ENCODE measurements at places on chromosomes 5 and 9. TPM values are rescaled to one million over a fixed set of nuclear protein-coding genes. Genes with fewer than 3 reads are reported as not detected.

DNA sequence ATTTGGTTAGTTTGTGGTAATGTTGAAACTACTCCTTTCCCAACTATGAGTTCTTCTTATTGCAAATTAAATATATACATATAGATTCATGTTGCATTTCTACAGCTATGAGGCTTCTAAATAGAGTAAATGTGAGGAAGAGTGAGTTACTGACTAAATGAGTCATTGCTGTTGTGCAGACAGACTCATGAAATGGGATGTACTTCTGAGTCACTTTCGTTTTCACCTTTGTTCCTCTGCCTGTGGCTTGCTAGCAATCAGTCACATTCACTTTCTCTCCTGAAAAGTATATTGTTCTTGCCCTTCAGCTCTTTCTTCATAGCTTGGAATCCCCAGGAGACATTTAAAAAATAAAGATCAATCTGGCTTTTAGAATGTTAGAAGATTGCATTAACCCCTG lies 295.5 kb upstream of the SMC2 start:
- H3K36me3 ChIP-seq, result no peaks in the 10 kb centered on the region
- no peak overlapping the region for H3K4me3 ChIP-seq
- H3K27me3 ChIP-seq, result no peaks in the 10 kb centered on the region
- no peak for DNase-seq
- no peak overlapping the region for H3K27ac ChIP-seq

Gene VAV2
- total RNA-seq, result 3.0 TPM

Gene IL5
- not detected for total RNA-seq

- no peaks in the 10 kb centered on the region for H3K27me3 ChIP-seq
- DNase-seq, result no peak
- no peaks in the 10 kb centered on the region for H3K36me3 ChIP-seq
- no peak overlapping the region for H3K4me3 ChIP-seq
- no peaks in the 10 kb centered on the region for H3K4me1 ChIP-seq
Observed at GRCh38 chr9:88197781-88198340, 59.6 kb upstream of the SPATA31C2 start.

DNA sequence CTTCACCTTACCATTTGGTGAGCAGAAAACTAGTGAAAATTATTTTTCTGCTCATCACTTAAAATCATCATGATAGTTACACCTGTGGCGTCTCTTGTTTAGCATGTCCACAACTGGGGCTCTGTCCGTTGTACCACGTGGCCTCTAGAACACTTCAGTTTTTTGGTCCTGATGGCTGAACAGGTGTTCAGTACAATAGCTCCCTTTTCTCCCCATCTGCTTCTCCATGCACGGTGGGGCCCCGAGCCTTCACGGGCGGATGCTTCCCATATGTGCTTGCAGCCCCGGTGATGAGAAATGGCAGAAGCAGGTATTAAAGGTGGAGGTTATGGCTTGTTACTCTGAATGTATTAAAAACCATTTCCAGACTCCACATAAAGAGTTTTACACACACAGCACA lies 304.1 kb downstream of the CWC27 start:
- no peak overlapping the region for H3K4me3 ChIP-seq
- H3K36me3 ChIP-seq, result no peaks in the 10 kb centered on the region
- DNase-seq, result no peak
- H3K27ac ChIP-seq, result no peak overlapping the region
- no peaks in the 10 kb centered on the region for H3K27me3 ChIP-seq
- H3K4me1 ChIP-seq, result no peaks in the 10 kb centered on the region

Gene FNIP1
- total RNA-seq, result 34.9 TPM

Gene GLRA1
- not detected for total RNA-seq

Gene CCDC171
- 1.8 TPM for total RNA-seq

- no peak overlapping the region for H3K27ac ChIP-seq
- no peak overlapping the region for H3K4me3 ChIP-seq
- DNase-seq, result no peak
- H3K4me1 ChIP-seq, result no peaks in the 10 kb centered on the region
- H3K27me3 ChIP-seq, result no peaks in the 10 kb centered on the region
Observed at GRCh38 chr5:149757197-149757947, 27.3 kb downstream of the PPARGC1B start.

DNA sequence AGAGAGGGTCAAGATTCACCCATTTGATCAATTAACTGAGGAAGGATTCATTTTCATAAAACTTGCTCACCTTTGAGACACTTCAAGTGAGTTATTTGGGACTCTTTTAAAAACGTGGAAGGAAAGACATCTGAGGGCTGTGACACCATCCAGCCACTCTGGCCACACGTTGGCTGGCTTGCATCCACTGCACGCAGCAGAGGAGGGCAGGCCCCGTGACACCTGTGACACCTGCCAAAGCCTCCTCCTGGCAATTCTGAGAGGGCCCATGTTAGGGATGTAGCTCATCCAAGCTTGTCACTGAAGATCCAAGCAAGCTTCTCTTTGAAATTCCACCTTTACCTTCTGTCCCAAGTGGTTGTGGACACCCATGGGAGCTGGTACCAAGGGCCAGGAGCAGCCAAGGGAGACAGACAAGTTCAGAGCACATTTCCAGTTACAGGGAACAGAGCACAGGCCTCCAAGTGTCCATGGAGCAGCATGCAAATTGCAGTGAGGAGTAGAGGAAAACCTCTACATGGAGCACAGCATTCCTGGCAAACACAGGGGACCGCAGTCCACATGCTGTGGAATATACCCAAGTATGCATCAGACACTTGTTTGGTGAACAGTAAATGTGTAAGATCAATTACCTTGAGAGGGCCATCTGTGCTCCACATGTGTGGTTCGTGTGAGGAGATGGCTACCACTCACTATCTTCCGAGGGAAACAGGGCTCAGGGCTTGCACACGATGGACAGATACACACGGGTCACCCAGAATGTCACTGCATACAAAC lies 4.8 kb downstream of the PRSS3 start:
- H3K27ac ChIP-seq, result no peak overlapping the region
- no peaks in the 10 kb centered on the region for H3K27me3 ChIP-seq
- no peaks in the 10 kb centered on the region for H3K4me1 ChIP-seq
- H3K4me3 ChIP-seq, result no peak overlapping the region

Gene NUP188
- total RNA-seq, result 70.1 TPM

- no peaks in the 10 kb centered on the region for H3K4me1 ChIP-seq
- H3K36me3 ChIP-seq, result no peaks in the 10 kb centered on the region
- no peak overlapping the region for H3K27ac ChIP-seq
- H3K4me3 ChIP-seq, result no peak overlapping the region
- DNase-seq, result no peak
Observed at GRCh38 chr9:77063645-77064285, 44.3 kb downstream of the FOXB2 start.

DNA sequence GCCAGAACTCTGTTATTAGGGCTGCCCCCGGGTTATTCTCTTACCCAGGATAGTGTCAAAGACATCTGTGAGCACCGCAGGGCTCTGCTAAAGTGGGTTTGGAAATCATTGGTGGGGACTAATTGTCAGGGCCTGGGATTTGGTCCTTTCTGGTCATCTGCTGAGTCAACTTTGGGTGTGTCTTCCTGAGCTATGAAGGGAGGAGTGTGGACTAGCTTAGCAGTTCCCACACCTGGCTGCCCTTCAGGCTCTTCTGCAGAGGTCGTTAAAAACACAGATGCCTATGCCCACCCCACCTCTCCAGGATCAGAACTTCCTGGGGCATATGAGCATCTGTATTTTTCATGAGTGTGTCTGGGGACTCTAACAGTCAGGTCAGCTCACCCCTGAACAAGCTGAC lies 352.2 kb downstream of the SLIT3 start:
- no peaks in the 10 kb centered on the region for H3K27me3 ChIP-seq
- H3K36me3 ChIP-seq, result no peaks in the 10 kb centered on the region
- H3K27ac ChIP-seq, result no peak overlapping the region
- H3K4me3 ChIP-seq, result no peak overlapping the region

DNA sequence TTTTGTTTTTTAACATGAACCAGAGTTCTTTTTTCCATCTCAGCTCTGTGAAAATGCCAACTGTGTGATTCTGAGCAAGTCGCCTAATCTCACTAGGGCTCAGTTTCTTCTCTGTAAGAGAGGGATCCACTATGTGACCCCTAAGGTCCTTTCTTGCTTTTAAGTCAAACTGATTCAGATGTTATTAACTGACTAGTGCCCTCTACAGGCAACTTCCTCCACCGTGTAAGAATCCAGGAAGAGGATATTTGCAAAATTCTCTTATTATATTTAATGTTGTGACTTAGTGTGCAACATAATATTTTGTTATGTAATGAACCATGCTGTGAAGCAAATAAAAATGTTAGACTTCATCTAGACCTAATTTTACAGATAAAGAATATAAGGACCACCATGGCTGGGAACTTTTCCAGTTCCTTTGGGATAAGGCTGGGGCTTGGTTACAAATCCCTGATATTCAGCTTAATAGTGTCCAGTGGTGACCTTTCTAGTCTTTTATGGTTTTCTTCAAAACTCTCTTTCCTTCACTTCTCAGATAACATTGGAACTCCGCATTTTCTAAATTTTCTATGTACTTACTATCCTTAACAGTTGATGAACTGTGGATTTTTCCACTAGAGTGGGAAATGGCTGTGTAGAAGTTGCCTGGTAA lies 244.7 kb downstream of the PIK3R1 start:
- no peaks in the 10 kb centered on the region for H3K27me3 ChIP-seq
- no peak overlapping the region for H3K27ac ChIP-seq
- peaks cover 27% of the 10 kb centered on the region for H3K4me1 ChIP-seq
- peak; percentile 52 for DNase-seq

GRCh38 chr9:22449719-22450118 lies 3.1 kb downstream of the DMRTA1 start:
- no peak overlapping the region for H3K27ac ChIP-seq
- no peak for DNase-seq
- H3K27me3 ChIP-seq, result peaks cover 21% of the 10 kb centered on the region
